Stimulated activated CD8-positive, alpha-beta memory T cell treated with anti-CD3 and anti-CD28 coated beads, Interleukin-15, amount 100 ng/mL, for 48 hours (primary cell): ENCODE measurements at places on chromosomes 13 and 19.
A peak's percentile ranks its signal among the peaks of the same experiment; 100 is the strongest.

DNA sequence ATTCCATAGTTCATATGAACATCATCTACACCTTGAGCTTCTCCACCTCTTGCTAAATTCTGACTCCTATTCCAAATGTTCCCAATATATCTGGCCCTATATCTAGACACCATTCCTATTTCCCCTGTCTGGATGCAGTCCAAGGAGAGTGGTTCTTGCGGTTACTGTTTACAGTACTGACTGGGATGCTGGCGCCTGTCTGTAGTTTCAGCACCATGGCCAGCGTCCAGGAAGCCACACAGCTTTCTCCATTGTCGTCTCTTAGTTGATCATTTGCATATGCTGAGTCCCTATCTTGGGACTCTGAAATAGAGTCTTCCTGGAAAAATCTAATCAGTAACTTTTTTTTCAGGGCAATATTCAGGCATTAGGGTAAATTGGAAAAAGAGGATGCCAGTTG, 14.9 kb downstream of the LAIR2 start:
- DNase-seq: peak; percentile 30

- no peak for DNase-seq
Measured at GRCh38 chr19:51509823-51510660, 8.4 kb upstream of the SIGLEC12 start.

DNA sequence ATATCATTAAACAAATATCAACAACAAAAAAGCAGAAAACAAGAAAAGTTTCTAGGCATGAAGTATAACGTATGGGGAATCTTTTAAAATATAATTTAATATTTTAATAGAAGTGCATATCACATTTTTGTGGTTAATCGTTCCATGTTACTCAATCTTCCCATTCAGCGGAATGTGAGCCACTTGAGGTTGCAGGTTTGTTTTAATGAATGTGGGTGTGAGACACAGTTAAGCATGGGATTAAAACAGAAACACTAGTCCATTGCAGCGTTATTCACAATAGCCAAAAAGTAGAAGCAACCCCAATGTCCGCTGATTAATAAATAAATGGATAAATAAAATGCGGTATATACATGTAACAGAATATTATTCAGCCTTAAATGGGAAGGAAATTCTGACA, 146.0 kb downstream of the NDFIP2 start:
- no peak for DNase-seq

- DNase-seq: no peak
Measured at GRCh38 chr13:79540504-79540903, 59.5 kb downstream of the NDFIP2 start.

DNA sequence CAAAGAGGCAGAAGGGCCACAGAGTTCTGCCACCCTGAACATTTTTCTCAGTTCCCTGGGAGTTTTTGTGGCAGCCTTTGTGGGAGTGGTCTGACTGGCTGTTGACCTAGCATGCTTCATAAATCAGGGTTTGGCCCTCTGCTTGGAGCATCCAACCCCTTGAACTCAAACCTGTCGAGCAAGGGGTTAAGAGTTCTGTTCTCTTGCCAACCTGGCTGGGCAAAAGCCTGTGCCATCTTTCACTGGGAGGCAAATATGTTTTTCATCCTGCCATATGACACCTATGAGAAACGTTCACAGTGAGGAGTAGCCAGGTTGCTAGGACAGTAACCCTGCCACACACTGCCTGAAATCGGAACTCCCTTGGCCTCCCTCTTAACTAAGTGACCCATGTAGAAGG, 7.7 kb upstream of the TEX26 start:
- no peak for DNase-seq

GRCh38 chr13:45828256-45828968, 23.1 kb downstream of the SIAH3 start:
- no peak for DNase-seq

GRCh38 chr19:55579766-55580621, 654 bp downstream of the ZNF579 start:
- DNase-seq: no peak

DNA sequence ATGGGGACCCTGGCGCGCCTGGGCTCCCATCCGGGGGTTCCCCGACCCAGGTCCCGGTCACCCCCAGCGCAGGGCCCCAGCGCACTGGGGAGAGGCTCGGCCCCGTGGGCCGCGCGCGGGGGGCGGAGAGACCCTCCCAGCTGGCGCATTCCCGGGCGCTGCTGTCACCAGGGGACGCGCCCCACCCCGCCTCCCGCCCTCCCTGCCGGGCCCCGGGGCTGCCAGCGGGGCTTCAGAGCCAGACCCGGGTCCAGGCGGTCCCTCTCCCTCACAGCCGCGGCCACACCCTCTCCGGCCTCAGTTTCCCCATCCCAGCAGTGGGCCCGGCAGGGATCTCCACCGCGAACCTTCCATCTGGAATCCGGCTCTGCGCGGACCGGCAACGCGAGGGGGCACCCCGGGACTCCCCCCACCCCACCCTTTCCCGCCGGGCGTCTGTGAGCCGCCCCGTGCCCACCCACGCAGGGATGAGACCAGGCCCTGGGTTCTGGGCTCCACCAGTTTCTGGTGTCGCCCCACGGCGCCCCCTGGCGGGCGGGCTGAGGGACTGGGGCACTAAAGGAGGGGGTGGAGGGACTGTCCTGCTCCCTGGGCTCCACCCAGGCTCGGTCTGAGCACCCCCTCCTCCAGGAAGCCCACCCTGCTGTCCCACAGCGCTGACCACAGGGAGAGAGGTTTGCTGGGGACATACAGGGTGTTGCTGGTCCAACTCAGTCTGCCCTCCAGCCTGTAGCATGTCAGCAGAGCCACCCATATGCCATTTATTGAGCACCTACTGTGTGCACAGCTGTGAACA, 878 bp upstream of the ADAMTSL5 start:
- DNase-seq: peak; percentile 59

DNA sequence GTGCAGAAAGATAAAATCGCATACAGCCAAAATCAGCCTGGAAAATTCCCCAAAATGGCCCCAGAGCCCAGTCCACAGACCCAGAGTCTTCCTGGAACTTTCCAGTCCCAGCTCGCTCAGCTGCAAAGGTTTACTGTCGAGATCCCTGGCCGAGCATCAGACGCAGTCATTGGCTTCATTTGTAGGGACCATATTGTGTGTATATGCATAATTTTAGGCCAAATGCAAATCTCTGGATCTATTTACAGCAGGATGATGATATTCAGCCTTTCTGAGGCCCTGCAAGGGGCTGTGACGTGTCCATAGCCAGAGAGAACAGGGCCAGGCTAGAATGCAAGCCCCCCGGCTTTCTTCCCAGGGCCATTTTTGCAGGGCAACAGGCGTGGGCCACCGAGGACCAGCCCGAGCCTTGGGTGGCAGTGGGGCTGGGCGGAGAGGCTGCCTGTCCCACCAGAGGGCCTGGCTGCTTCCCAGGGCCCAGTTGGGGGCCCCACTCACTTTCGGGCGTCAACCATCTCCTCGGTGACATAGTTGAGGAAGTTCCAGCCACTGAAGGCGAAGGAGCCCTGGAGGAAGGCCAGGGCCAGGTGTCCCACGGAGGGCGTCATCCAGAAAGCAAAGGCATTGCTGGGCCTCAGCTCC, 13.7 kb downstream of the SLC7A10 start:
- no peak for DNase-seq

DNA sequence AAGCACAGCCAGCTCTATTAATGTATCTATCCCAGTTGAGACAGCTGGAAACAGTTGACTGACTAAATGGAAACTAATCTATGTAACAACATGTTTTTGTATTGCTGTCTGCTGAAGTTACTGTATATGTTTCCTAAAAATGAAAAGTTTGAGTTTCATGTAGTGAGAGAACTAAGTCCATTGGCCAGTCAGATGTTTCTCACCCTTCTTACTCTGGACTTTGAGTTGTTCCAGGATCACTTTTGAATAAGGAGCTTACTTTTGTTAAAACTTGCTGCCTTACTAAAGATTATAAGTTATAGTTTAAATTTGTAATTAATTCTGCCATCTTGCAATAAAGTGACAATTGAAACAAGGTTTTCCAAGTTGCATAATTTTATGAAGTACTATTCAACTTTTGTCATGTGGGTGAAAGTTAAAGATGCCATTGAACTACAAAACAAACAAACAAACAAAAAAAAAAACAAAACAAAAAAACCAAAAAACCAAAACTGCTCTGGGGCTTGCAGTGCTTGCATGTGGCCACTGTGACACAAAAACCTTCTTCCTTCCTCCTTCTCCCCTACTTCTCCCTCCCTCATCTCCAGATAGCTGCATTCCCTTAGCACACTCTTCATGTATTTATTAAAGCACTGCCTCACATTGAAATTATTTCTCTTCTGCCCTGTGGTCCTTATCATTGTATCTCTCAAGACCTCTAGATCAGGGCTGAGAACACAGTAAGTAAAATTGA, 15.3 kb downstream of the WDFY2 start:
- no peak for DNase-seq

DNA sequence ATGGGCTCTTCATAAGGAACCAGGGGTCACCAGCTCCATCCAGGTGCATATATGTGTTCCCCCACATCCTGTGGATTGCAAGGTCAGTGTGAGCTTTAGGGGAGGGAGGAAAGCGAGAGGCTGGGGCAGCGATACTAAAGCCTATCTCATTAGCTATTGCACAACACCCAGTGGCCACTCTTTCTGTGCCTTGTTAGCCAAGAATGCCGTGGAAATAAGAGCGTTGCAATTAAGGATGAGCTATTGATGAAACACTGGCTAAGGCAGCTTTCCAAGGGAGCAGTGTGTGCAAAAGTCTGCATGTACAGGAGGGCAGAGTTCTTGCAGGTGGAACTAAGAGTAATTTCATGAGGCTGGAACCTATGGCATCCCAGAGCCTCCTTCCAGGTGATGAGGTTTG, 17.6 kb downstream of the TNFSF11 start:
- no peak for DNase-seq

DNA sequence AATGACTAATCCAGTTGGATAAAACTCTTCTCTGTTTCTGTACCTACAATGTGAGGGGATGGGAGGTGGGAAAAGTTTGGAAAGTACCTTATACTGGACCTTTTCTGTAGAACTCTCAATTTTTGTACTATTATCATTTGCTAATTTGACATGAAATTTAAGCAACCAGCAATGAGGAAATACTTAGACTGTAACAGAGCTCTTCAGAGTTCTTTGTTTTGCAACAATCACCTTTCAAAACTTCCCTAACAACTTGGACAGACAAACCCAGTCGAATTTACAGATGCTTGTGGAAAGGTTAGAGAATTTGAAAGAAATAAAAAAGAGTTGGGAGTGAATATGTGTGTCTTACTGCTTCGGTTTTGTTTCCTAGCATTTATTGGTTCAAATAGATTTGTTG, 16.8 kb downstream of the KBTBD7 start:
- no peak for DNase-seq

DNA sequence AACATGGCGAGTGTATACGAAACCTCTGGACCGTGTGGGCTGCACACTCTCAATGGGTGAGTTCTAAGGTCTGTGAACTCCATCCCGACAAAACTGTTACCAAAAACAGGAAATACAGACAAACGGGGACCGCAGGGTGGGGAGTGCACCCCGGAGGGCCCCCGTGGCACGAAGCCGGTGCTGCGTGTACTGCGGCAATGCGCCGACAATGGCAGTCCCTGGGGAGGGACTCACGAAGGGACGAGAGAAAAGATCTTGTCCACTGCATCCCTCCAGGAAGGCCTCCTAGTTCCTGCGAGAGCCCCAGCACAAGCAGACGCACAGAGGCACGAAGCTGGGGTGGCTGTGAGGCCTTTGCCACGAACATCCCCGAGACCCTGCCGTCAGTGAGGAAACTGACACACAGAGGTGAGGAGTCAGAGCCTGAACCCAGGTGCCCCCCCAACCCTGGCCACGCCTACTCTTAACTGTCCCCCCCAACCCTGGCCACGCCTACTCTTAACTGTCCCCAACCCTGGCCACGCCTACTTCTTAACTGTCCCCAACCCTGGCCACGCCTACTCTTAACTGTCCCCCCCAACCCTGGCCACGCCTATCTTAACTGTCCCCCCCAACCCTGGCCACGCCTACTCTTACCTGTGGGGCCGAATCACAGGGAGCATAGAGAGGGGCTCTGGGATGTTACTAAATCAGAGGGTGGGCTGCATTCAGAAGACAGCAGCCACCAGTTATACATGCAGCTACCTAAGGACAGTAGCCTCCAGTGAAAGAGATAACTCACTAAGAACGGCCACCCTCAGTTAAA, 4.2 kb downstream of the MED16 start:
- peak; percentile 46 for DNase-seq

DNA sequence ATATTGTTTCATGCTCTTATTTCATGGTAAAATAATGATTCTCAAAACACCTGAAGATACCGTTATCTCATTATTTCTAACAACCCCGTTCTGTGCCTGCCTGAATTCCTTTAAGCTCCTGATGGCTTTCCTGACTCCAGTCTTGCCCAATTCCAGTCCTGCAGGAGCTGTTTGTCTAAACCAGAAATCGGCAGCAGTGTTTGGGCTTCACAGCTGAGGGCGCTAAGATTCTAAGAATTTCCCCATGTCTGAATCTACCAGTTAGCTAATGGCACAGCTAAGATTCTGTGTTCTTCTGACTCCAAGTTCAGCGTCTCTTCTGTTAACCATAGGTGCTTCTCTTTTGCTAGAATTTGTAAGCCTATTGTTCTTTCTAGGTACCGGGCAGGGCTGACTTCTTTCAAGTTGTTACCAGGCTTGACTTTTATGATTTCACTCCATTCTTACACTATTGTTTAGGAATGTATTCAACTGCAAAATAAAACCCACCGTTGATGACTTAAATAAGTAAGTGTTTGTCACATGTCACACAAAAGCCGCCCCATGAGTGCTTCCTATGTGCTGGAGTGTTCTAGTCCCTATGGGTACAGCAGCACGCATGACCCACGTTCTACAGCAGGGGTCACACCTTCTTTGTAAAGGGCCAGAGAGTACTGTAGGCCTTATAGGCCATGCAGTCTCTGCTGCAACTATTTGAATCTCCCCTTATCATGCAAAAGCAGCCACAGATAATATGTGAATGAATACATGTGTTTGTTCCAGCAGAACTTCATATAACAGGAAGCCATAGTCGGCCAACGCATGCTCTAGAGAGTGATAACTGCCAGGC, 168.3 kb upstream of the RNF113B start:
- no peak for DNase-seq

DNA sequence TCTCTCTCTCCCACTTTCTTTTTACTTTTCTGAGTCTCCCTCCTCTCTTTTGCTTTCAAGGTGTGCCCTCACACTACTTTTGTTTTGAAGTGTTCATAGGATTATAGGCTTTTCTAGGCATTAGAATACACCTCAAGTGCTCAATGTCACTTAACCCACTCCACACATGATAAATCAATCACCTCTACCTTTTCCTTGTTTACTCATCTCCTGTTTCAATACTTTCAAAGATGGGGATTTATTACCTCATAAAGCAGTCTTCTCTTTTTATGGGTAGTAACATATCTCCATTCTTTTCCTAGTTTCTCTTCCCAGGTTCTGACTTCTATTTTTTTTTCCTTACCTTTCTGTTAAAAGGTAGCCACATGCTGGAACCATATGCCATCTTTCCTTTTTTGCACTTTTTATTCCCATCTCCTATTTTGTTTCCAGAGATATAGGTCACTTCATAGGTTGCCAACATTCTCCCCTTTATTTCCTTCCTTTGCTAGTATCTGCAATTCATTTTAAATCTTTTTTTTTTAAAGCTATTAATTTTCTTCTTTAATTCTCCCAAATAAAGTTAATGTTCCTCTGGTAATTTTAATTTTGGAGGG, 137.6 kb upstream of the SLC10A2 start:
- no peak for DNase-seq

GRCh38 chr13:74743992-74744391, 609.8 kb upstream of the KLF12 start:
- DNase-seq: no peak

GRCh38 chr13:27927444-27928352, 7.9 kb downstream of the PDX1 start:
- no peak for DNase-seq

GRCh38 chr13:99855526-99856420, 115.8 kb downstream of the ZIC5 start:
- DNase-seq: no peak

- no peak for DNase-seq
Measured at GRCh38 chr13:50829896-50830295, 13.6 kb downstream of the DLEU7 start.
